ENCODE measurements at places on chromosomes 11 and 22.
A peak's percentile ranks its signal among the peaks of the same experiment; 100 is the strongest.

DNA sequence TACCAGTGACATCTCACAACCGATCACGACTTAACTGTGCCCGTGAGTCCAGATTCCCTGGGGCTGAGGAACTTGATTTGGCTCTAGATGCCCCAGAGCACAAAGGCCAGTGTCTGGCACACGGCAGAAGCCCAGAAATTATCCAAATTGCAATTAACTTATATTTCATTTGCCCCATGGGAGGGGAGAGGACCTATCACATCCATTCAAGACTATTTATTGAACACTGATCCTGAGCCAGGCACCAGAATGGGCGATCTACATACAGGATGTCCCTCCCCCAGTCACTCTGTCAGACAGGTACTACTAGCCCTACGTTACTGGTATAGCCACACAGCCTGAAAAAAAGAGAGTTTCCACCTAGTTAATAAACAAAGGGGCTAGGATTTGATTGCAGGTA lies 5.1 kb downstream of the DNAL4 start:
- DNase-seq = no peak

GRCh38 chr22:28111501-28112189 lies 192.6 kb upstream of the PITPNB start:
- no peak for DNase-seq

DNA sequence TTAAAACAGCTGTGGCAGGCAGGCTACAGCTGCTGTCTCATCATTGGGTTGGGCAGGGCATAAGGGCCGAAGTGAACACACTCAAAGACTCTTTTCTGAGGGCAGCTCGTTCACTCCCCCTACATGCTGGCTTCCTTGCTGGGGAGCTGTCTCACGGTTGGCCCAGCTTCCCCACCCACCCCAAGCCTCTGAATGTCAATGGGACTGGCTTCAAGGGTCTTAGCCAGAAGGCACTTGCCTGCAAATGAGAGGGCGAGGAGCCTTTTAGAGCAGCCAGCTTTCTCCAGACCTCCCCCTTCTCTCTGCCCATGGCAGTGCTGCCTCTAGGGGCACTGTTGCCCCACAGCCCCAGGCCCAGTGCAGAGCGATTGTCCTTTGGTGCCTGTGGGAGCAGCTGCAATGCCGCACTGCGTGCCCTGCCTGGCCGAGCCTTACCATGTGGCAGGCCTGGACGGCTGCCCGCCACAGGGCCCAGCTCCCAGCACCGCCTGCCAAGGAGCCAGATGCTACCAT lies 94.7 kb upstream of the RASSF10 start:
- DNase-seq = peak; percentile 77

GRCh38 chr11:17154409-17155159 lies 53.2 kb downstream of the PIK3C2A start:
- DNase-seq = no peak

GRCh38 chr22:46651316-46651715 lies 31.1 kb downstream of the GRAMD4 start:
- DNase-seq = no peak

GRCh38 chr22:49152127-49152938 lies 675.3 kb downstream of the BRD1 start:
- DNase-seq = no peak

GRCh38 chr11:131219646-131220045 lies 150.8 kb upstream of the NTM start:
- no peak for DNase-seq

GRCh38 chr22:43550672-43551071 lies 138.9 kb downstream of the MPPED1 start:
- peak; percentile 28 for DNase-seq

DNA sequence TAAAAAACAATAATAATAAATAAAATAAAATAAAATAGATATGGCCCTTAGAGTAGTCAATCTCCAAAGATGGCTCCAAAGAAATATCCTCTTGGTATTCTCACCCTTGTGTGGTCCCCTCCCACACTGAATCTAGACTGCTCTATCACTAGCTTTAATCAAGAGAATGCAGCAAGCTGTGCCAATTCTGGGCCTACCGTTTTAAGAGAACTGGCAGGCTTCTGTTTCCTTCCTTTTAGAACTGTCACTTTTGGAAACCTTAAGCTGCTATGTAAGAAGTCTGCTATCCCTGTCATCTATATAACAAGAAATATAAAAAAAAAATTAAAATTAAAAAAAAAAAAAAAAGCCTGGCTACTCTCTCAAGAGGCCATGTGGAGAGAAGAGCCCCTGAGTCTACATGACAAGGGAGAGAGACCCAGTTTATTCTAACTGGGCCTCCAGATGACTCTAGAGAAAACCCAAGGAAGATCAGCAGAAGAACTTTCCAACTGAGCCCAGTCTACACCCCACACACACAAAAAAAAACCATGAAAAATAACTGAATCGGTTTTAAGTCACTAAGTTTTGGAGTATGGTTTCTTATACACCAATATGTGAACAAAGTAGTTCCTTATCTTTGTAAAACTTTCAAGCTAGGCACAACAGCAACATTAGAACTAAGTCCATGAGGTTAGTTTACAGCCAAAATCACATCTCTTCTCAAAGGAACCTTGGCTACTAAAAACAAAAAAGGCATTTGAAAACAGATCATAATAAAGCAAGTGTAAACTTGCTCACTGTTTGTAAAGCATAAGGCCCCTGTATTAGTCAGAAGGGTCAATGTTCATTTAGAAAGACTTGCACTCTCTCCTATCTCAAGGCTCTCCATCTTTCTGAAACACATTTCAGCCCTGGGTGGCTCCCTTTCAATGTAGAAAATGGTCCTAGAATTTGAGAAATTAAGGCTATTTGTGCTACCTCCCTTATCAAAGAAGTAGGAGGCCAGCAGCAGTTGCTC lies 67.3 kb downstream of the AMBRA1 start:
- DNase-seq = no peak

DNA sequence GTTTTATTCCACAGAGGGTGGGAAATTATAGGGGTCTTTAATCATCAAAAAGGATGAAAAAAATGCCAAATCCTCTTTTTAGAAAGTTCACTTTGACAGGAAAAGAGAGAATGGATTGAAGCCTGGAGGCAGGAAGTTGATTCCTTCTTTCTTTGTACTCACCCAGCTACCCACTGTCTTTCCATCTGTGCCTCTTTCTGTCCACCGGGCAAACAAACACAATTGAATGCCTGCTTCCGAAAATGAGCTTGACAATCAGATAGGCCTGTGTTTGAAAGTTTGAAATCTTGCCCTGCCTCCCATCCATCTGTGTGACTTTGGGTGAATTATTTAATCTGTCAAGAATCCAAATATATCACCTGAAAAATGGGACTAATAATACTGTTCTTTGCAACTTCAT lies 81.1 kb downstream of the SCN3B start:
- no peak for DNase-seq

DNA sequence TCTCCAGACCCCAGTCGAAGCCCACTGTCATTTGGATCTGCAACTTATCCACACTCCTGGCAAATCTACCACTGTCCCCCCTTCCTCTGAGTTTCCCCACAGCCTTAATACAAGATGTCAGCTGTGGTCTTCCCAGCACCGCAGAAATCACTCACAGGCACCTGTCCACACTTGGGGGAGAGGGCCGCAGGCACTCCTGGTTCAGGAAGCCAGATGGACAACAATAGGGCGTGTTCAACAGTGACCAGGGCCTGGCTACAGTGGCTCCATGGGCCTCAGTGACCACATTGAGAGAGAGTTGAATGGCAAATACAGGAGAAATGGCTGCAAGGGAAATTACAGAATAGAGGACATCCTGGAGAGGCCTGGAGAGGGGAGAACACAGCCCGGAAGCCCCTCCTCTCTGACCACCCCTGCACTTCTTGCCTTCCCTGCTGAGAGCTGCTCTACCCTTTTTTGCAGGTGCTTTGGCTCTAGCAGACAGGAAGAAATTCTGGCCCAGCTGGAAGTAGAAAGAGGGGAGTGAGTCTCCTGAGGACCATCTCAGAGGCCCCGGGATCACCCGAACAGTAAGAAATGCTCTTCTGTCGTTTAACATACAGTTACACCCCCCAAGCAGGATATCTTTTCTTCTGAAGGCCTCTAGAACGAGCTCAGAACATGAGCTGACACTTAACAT lies 164.6 kb downstream of the FEZ1 start:
- DNase-seq = no peak

GRCh38 chr11:83521647-83522596 lies 235.8 kb upstream of the CCDC90B start:
- no peak for DNase-seq

- peak; percentile 50 for DNase-seq
Observed at GRCh38 chr11:69003866-69004367, 9.1 kb downstream of the MRGPRF start.

DNA sequence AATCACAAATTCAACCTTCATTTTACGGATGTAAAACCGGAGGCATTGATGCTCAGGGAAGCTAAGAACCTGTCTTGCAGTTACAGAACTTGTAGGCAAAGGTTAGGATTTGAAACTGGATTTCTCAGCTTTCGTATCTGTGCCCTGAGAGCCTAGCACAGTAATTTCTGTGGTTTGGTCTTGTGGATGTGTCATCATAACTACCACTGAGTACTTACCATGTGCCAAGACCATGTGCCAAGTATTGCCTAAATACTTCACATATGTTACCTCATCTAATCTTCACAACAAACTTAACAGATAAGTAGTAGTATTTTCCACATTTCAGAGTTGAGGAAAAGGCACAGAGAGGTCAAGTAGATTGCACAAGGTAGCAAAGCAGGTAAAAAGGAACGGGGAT lies 140.7 kb downstream of the NXPE2 start:
- DNase-seq = no peak

GRCh38 chr11:72132646-72133045 lies 2.9 kb upstream of the FOLR3 start:
- no peak for DNase-seq

DNA sequence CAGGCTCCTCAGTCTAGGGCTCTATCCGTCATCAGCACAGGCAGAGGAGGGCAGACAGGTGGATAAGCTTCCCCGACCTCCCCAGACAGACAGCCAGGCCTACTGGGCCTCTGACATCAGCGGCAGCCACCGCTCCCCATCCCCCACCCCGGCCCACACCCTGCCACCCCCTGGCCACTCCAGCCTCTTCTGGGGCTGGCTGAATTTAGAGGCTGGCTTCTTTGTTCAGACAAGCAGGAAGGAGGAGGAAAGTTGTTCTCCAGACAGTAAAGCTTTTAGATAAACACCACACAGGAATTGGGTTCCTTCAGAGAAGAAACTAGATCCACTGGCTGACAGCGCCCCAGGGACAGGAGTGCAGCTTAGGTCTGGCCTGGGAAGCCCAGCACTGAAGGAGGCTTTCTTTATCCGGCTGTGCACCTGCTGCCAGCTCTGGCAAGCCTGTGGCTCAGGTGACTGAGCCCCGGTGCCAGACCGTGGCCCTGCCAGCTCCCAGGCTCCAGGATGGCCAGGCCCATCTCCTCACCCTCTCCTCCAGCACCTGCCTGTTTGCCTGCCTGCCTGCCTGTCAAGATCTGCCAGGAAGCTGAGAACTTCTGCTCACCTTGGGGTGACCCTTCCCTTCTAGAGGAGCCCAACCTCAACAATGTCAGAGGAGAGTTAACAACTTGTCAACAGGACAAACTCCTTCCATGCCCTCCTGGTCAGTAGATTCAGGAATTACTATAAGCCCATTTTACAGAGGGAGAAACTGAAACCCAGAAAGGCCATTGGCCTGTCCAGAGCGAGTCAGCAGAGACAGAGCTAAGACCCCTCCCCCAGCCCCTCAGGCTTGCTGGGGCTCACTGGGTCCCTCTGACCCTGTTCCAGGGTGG lies 44.0 kb upstream of the KLHL35 start:
- no peak for DNase-seq

DNA sequence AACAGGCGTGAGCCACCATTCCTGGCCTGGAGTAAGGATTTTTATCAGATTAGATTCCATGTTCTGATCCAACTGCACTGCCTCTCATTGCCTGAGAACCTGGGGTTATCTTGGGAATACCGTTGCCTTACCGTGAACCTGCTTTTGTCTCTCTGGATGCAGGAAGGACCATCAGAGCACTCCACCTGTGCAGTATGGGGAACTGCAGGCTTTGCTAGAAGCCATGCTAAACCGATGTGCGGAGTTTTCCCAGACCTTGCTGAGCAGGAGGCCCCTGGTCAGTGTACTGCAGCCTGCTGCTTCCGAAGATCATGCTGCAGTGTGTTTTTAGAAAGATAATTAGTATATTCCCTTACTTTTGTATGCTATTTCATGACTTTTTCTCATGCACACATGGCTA lies 43.6 kb downstream of the MEI1 start:
- no peak for DNase-seq

- DNase-seq = no peak
Observed at GRCh38 chr11:36326524-36327419, 30.7 kb downstream of the PRR5L start.

GRCh38 chr11:105045676-105046296 lies 651 bp upstream of the CARD16 start:
- DNase-seq = no peak

GRCh38 chr22:45163099-45163450 lies 650 bp upstream of the NUP50 start:
- DNase-seq = no peak

DNA sequence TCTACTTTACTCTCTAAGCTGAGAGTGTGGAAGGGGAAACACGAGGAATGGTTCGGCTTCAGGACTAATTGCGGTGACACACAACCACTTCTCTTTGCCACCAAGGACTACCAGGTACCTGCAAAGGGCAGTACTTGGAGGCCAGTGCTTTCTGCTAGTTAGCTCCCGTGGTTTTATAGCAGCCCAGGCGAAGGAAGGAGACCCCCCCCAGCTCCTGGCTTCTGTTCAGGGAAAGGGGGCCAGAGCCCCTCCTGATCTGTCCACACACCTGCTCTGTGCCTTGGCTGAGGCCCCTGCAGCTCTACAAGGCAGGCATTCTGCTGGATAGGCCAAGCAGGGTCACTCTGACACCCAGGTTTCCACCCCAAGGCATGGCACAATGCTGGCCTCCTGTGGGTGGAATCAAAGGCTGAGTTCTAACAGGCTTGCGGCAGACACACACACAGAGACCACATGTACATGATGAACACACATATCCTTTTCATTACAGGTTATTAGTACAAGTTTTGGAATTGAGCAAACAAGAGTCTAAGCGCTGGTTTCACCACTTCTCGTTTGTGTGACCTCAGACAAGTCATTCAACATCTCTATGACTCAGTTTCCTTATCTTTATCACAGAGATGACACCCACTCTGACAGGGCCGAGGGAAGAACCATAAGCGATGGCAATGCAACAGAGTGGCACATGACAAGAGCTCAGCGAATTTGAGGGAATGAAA lies 7.5 kb downstream of the SERPIND1 start:
- DNase-seq = no peak

GRCh38 chr11:7115780-7116179 lies 27.0 kb downstream of the RBMXL2 start:
- DNase-seq = no peak

DNA sequence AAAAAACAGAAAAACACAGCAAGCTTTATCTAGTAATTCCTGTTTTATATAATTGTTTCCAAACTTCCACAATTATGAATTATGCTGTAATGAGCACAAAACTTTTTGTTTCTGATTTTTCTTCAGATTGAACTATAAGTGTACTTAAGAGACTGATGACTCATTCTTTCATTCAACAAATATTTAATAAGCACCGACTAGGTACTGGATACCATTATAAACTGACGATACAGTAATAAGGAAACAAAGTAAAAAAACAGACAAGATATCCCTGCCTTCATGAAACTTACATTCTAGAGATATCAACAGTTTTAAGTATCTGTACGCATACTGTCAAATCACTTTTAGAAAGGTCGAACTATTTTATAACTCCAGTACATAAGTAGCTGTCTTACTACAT lies 78.6 kb downstream of the ME3 start:
- DNase-seq = no peak
